ENCODE measurements at places on chromosomes 7 and 10. TPM values are rescaled to one million over a fixed set of nuclear protein-coding genes. Genes with fewer than 3 reads are reported as not detected.

IMMP2L gene
- 15.6 TPM for total RNA-seq

MRLN gene
- total RNA-seq = not detected

TMEM273 gene
- not detected for total RNA-seq

TAS2R39 gene
- total RNA-seq = not detected

MEIG1 gene
- 1.0 TPM for total RNA-seq

IDI2 gene
- not detected for total RNA-seq

EPO gene
- not detected for total RNA-seq

PKD2L1 gene
- not detected for total RNA-seq

STYXL1 gene
- 32.5 TPM for total RNA-seq
